ENCODE measurements at places on chromosomes 7 and 10.

DNA sequence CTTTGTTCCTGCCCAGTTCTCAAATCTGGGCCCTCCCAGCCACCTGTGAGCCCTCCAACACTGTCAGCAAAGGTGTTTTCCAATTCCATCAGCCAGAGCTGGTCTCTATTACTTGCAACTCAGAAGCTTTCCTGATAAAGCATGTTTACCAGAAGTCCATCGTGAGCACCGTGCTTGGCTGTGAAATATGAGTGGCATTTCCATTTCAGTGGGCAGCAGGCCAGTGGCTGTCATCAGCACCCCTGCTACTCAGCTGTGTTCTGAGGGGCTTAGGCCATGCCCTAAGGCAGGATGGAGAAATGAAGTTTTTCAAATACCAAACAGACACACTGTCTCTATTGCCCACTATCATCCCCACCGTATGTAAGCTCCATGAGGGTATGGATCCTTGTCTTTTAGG lies 12.7 kb upstream of the BNIP3 start:
- no peak for ATAC-seq

DNA sequence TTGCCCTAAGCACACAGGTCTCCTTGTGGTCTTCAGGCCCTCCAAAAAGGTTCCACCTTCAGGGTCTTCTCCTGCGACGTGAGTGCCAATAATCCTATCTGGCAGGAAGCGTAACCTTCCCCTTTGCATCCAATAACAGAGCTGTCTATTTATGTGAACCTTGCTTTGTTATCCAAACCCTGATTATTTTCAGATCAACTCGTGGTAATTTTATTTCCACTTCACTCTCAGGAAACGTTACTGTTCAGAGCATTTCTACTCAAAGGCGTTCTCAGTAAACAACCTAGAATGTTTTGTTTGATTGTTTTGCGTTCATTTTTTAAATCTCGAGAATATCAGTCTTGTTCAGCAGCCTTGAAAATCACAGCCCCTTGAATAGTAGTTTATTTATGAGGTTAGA lies 232.3 kb upstream of the KLF6 start:
- no peak for ATAC-seq

GRCh38 chr7:7867846-7868571 lies 100.6 kb upstream of the GLCCI1 start:
- ATAC-seq, result no peak

- no peak for ATAC-seq
Measured at GRCh38 chr10:51230887-51231585, 156.7 kb downstream of the PRKG1 start.

DNA sequence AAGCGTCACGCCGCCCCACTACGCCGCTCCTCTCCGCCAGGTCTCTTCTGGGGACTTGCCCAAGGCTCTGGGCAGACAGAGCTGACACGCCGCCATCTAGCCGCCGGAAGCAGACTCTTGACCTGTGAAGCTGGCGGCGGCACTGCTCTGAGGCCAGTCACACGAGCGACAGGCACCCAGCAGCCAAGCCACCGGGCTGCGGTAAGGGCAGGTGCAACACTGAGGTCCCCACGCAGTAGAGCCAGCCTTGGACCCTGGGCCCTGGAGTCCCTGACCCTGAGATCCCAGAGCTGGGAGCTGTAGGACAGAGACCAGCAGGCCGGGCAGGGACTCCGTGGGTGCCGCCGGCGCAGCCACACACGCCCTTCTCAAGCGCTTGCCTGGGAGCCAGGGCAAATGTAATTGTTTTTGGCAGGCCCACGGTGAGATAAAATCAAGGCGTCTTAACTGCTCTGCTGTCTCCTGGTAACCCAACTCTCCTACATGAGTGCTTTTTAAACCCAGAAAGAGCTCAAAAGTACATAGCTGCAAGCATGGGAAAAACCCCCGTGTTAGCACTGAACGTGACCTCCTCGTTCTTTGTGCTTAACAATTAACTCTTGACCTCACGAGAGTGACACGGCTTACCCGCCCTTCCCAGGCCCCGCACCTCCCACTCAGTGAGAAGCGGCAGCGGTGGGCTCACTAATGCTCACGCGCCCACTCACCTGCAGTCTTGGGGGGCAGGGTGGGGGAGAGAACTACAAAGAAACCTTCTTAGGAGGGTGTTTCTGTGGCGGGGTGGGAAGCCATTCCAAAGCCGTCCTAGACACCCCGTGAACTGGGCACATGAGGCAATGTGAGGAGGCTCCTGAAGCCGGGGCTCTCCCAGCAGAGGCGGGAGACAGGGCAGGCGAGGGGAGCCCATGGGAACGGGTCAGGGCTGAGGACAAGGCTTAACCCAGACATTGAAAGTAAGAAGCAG lies 8.5 kb downstream of the GPER1 start:
- no peak for ATAC-seq

DNA sequence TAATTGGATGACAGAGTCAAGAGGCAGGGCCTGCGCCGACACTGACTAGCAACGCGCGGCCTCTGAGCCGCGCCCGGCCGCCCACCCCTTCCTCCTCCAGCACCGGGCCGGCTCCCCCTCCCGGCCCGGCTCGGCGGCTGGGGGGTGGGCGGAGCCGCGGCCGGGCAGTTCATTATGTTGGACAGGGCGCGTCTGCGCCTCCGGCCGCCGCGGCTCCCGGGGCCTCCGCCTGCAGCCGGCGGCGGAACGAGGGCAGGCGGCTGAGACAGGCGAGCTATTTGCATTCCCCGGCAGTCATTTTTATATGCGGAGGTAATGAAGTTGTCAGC lies 106.7 kb downstream of the SNX10 start:
- peak; percentile 80 for ATAC-seq

- ATAC-seq, result no peak
Measured at GRCh38 chr7:31100871-31101270, 48.8 kb downstream of the ADCYAP1R1 start.

DNA sequence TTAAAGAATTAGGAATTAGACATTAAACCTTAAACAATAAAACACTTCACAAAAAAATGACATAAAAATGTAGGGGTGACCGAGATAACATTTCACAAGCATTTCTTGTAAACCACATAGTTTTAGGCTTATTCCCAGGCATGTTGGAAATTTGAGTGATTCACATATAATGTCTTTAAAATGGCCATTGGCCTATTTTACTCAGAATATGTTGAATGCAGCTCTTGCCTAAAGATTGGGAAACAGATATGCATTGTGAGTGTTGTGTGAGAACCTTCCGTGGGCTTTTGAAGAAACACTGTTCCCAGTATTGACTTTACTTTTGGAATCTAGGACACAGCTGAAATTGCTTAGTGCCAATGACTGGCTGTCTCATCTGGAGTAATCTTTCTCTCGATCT lies 79.6 kb downstream of the ARL5B start:
- ATAC-seq, result no peak

GRCh38 chr10:130354573-130354954 lies 218.4 kb downstream of the GLRX3 start:
- ATAC-seq, result no peak

DNA sequence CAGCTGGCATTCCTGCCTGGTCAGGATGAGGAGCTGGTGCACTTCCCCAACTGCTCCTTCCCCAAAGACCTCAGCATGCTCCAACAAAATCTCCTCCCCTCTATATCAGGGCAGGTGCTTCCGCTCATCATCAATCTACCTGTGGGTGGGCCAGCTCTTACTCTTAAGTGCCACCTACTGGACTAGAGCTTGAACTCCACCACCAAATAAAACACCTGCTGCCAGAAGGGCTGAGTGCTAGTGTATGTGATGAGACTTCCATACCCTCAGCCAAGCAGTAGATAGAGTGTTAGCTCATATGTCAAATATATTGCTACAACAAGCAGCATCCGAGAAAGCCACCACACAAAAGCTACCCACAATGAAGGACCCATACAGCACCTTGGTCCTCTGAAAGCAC lies 264.3 kb downstream of the RNLS start:
- no peak for ATAC-seq

GRCh38 chr10:110789604-110790433 lies 81.9 kb upstream of the PDCD4 start:
- no peak for ATAC-seq

All from esophagus mucosa (tissue), 1 donor.